T follicular helper cell (primary cell): ENCODE measurements at places on chromosomes 12 and 14.

DNA sequence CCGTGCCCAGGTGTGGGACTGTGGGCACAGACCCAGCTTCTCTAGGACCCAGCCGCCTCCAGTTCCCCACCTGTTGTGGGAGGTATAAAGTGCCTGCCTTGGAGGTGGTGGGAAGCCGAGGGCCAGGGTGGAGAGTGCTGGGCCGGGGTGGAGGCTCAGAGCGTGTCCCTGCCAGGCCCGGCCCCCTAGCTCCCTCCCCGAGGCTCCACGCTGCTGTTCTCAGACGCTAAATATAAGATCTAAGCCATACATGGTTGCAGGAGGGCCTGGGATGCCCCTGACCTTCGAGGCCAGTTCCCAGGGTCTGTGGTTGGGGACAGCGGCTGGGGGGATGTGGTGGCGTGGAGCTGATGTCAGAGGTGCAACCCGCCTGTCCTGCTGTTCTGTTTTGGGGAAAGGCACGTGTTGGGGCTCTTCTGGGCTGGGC, 10.8 kb downstream of the INF2 start:
- DNase-seq: no peak

- DNase-seq: no peak
Measured at GRCh38 chr14:22410497-22410896, 178.5 kb downstream of the DAD1 start.

DNA sequence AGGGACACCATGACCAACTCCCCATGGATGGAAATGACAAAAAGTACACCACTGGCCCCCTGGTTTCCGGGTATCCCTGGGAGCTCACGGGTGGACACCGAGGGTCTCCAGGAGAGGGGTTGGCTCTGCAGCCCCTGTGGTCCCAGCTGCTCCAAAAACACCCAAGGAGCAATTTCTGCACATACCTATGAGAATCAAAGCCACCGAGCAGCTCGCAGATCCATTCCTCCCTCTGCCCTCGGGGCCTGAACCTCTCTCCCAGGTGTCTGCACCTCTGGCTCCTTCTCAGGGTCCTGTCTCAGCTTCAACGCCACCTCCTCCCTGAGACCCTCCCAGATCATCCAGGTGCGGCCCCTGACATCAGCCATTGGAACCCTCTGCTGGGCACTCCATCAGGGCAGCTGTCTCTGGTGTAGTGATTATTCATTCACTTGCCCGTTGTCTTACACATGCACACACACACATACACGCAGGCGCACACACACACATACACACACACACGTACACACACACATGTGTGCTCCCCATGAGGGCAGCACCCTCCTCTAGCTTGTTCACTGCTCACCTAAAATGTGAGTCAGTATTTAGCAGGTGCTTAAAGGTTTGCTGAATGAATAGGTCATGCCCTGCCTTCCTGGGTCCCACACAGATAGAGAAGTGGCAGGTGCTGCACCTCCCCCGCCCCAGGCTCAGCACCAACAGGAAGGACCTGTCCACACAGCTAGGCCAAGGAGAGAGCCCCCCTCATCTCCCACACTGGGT, 5.9 kb downstream of the RIMBP2 start:
- no peak for DNase-seq

DNA sequence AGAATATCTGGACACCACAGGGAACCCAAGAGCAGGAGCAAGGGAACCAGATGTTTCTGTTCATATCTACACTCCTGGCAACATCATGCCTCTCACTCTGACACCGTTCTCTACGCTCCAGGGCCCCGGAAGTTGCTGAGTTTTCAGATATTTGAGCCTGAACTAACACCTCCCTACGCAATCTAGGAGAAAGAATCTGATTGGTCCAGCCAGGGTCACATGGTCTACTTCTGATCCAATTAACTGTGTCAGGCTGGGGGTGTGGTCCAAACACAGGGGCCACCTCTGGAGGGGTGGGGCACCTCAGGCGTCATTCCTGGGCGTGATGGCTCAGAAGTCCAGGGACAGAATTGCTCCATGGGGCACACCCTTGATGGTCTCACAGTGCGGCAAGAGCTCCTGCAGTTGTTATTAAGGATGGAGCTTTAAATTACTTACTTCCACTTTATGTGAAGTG, 165.5 kb downstream of the PTPN11 start:
- DNase-seq: no peak
